ENCODE measurements at places on chromosomes 11 and 22. TPM values are rescaled to one million over a fixed set of nuclear protein-coding genes. Genes with fewer than 3 reads are reported as not detected.

DNA sequence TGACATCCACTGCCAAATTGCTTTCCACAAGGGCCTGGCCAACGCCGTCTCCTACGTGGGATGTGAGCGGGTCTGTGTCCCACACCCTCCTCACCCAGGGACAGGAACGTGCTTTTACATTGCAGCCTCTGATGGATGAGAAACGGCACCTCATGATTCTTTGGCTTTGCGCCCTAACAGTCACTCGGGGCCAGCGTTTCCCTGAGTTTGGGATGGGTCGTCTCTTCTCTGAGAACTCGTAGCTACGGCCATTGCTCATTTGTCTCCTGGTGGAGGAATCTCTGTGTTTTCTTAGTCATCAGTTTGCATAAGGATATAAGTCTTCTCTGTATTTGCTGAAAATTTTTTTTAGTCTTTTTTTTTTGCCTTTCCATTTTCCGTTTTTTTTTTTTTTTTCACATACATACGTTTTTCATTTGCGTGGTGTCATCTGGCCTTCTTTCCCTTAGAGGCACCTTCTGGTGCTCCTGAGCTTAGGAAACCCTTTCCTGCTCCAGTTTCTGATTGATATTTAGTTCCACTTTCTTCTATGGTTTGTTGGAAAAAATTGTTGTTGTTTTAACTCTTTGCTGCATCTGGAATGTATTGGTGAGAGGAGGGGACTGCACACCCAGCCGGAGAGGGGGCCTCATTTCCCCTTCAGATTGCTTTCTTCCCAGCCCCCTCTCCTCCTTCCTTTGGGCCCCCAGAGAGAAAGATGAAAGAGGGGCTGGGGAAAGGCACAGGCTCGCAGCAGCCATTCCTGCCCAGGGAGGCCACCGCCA is 12.0 kb downstream of the TNNT3 start:
- H3K36me3 ChIP-seq = no peaks in the 10 kb centered on the region
- DNase-seq = no peak
- H3K27me3 ChIP-seq = no peaks in the 10 kb centered on the region
- H3K4me1 ChIP-seq = peaks cover 2% of the 10 kb centered on the region
- H3K4me3 ChIP-seq = no peak overlapping the region

DNA sequence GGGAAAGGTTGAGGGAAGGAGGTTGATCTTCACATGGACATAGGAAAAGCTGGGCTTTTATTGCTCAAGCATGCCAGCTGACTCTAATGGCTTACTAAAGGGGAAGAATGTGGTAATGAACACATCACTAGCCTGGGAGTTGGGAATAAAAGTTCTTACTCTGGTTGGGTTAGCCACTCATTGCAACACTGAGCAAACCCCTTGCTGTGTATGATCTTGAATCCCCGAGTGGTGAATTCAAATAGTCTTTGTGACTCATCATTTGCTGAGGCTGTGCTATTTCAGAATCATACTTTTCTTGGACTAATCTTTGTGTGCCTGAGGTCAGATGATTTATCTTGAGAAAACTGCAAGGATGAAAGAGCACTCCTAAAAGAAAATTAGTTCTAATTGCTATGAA is 304.1 kb upstream of the ANO5 start:
- no peak overlapping the region for H3K27ac ChIP-seq
- DNase-seq = no peak
- no peak overlapping the region for H3K4me3 ChIP-seq
- no peaks in the 10 kb centered on the region for H3K27me3 ChIP-seq
- H3K4me1 ChIP-seq = no peaks in the 10 kb centered on the region

DNA sequence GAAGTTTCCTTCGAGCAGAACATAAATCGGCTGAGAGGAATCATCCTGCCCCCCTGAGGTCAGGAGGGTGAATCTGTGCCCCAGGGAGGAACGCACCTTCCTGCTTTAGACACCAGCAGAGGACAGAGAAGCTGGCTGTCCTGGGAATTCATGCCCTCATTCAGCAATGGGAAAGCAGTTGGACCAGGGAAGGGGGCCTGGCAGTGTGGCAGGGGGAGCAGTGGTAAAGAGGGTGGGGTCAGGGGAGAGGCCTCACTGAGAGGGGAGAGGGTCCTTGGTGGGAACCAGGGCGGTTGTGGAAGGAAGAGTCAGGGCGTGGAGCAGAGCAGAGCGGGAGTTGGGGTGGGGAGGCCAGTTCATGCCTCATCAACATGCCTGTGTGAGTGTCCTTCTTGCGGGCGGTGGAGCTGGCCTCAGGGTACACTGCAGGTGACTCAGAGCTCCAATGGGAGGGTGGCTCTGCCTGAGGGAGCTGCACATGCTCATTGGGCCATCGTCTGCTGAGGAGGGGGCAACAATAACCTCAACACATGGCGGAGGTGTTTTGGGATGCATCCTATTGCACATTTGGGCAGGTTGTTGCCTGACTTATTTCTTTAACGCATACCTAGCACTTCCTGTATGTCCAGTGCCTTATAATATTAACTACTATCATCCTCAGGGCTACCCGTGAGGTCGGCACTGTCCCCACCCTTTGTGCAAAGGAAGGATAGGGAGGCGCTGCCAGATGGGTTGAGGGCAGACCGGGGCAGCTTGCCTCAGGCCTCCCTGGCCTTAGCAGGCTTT is 23.2 kb downstream of the MED15 start:
- H3K27me3 ChIP-seq = no peaks in the 10 kb centered on the region
- peaks cover 24% of the 10 kb centered on the region for H3K4me1 ChIP-seq

The ZBTB3 gene
- total RNA-seq = 13.5 TPM

The UPB1 gene
- 0.25 TPM for total RNA-seq
